ENCODE measurements at places on chromosomes 1 and 21. TPM values are rescaled to one million over a fixed set of nuclear protein-coding genes. Genes with fewer than 3 reads are reported as not detected.
A peak's percentile ranks its signal among the peaks of the same experiment; 100 is the strongest.

GRCh38 chr1:108657356-108658080, 3.4 kb downstream of the HENMT1 start:
- peaks cover 36% of the 10 kb centered on the region for H3K4me1 ChIP-seq
- no peaks in the 10 kb centered on the region for H3K27me3 ChIP-seq
- peaks cover 46% of the 10 kb centered on the region for H3K36me3 ChIP-seq

- no peak overlapping the region for H3K4me3 ChIP-seq
- H3K36me3 ChIP-seq: no peaks in the 10 kb centered on the region
- no peak for DNase-seq
- H3K4me1 ChIP-seq: no peaks in the 10 kb centered on the region
- H3K27me3 ChIP-seq: no peaks in the 10 kb centered on the region
These were observed 988.8 kb upstream of the TMPRSS15 start for GRCh38 chr21:19392390-19392789.

DNA sequence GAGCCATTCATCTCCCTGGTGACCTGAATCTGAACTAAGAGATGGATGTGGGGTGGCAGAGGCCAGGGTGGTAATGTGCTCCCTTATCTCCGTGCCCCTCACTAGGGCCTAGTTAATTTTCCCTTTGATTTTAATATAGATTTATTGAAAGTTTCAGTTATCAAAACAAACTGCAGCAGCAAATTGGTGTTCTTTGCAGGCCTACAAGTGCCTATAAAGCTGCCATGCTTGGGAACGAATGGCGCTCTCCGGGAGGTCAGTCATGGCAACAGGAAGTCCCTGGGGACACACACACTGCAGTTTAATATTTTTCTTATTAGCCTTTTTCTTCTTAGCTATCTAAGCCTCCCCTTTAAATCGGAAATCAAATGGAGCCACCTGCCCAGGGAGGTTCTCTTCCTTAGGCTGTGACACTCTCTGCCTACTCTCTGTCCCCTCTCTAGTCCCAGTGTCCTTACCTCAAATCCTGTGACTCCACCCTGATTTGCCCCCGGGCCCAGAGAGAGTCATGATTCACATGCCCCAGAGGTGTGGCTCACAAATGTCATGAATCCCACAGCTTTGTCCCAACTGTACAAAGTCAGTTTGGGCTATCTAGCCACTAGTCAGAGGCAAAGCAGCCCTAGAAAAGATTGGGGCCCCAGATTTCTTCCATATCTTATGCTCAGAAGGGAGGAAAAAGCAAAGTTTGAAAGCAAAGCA, 4.3 kb upstream of the ERI3 start:
- H3K4me3 ChIP-seq: no peak overlapping the region
- peaks cover 2% of the 10 kb centered on the region for H3K27me3 ChIP-seq
- peaks cover 3% of the 10 kb centered on the region for H3K36me3 ChIP-seq
- DNase-seq: no peak
- H3K27ac ChIP-seq: no peak overlapping the region
- peaks cover 8% of the 10 kb centered on the region for H3K4me1 ChIP-seq

DNA sequence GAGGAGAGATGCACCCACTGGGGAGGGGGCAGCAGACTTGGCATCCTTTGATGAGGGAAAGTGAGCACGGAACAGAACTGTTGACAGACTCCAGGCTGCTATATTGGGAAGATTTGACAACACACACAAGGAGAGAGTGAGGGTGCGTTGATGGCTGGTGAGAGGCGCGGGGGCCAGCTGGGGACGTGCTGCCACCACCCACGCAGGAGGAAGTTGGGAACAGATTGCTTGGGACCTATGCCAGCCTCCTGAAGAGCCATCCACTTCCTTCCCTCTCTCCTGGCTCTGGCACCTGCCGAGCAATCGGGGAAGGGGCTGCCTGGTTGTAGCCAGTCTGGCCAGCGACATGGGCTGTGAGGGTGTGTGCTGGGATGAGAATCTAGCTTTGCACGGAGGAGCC, 223.7 kb upstream of the CSF3R start:
- no peak overlapping the region for H3K4me3 ChIP-seq
- H3K27ac ChIP-seq: no peak overlapping the region
- H3K36me3 ChIP-seq: no peaks in the 10 kb centered on the region
- DNase-seq: no peak
- H3K4me1 ChIP-seq: no peaks in the 10 kb centered on the region
- H3K27me3 ChIP-seq: peaks cover 17% of the 10 kb centered on the region

DNA sequence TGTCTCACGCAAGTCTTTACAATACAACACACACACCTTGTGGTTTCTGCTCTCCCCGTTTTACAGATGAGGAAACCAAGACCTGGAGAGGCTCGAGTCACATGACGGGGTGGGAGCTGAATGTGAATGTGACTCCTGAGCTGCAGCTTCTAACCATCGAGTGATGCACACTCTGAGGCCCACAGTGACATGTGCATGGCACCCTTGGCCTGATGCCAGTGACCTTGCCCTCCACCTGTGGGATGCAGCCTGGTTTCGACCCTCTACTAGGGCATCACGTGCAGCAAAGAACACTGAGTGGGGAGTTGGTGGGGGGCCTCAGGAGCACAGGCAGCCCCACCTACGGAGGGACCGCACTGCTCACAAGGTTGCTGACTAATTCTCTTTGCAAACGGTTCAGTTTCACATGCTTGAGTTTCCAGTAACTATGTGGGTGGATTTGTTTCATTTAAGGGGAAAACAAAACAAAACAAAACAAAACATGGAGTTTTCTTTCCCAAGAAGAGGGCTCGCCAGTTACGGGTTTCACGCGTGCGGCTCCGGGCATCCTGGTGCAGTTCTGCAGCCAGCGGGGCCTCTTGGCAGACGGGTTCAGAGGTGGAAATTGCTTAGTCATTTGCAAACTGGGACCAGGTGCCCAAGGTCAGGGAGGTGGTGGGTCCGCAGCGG, 22.9 kb downstream of the SPSB1 start:
- H3K27me3 ChIP-seq: no peaks in the 10 kb centered on the region
- no peak for DNase-seq
- no peaks in the 10 kb centered on the region for H3K36me3 ChIP-seq
- H3K4me1 ChIP-seq: peaks cover 14% of the 10 kb centered on the region
- H3K27ac ChIP-seq: no peak overlapping the region

- H3K27ac ChIP-seq: no peak overlapping the region
- H3K36me3 ChIP-seq: no peaks in the 10 kb centered on the region
- H3K4me3 ChIP-seq: no peak overlapping the region
- no peaks in the 10 kb centered on the region for H3K4me1 ChIP-seq
- DNase-seq: no peak
These were observed 82.1 kb downstream of the DAB1 start for GRCh38 chr1:57341721-57342120.

GRCh38 chr1:53539711-53540603, 80.8 kb downstream of the DMRTB1 start:
- H3K4me1 ChIP-seq: no peaks in the 10 kb centered on the region
- H3K36me3 ChIP-seq: no peaks in the 10 kb centered on the region
- H3K27me3 ChIP-seq: no peaks in the 10 kb centered on the region
- no peak overlapping the region for H3K4me3 ChIP-seq
- DNase-seq: no peak

DNA sequence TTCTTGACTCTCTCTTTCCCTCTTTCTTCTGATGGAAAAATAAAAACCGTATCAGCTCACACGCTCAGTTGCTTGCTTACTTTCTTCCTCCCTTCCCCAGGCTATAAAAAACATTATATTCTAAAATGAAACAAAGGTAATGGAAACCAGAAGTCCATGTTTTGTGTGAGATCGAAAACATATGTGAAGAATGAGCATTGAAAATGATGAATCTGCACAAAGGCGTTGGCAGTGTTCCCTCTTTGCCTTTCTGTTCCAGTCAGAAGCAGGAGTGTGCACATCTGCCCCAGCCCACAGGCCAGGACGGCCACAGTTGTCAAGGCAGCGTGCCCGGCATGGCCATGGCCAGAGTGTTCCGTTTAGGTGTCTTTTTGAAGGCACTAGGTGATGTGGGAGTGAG, 185.3 kb upstream of the USP24 start:
- peaks cover 10% of the 10 kb centered on the region for H3K27me3 ChIP-seq
- no peak overlapping the region for H3K27ac ChIP-seq
- no peak overlapping the region for H3K4me3 ChIP-seq
- H3K36me3 ChIP-seq: no peaks in the 10 kb centered on the region

GRCh38 chr1:116881879-116882520, 27.7 kb upstream of the PTGFRN start:
- H3K36me3 ChIP-seq: no peaks in the 10 kb centered on the region
- peaks cover 7% of the 10 kb centered on the region for H3K4me1 ChIP-seq
- H3K4me3 ChIP-seq: no peak overlapping the region
- H3K27ac ChIP-seq: peak overlapping the region; percentile 7

GRCh38 chr1:117836069-117836468, 93.4 kb downstream of the GDAP2 start:
- no peak overlapping the region for H3K4me3 ChIP-seq
- H3K4me1 ChIP-seq: no peaks in the 10 kb centered on the region
- H3K27ac ChIP-seq: no peak overlapping the region
- H3K36me3 ChIP-seq: peaks cover 1% of the 10 kb centered on the region

GRCh38 chr1:32768110-32768850, 48.9 kb downstream of the YARS1 start:
- H3K36me3 ChIP-seq: peaks cover 2% of the 10 kb centered on the region
- H3K4me3 ChIP-seq: no peak overlapping the region
- no peak overlapping the region for H3K27ac ChIP-seq
- H3K27me3 ChIP-seq: no peaks in the 10 kb centered on the region

DNA sequence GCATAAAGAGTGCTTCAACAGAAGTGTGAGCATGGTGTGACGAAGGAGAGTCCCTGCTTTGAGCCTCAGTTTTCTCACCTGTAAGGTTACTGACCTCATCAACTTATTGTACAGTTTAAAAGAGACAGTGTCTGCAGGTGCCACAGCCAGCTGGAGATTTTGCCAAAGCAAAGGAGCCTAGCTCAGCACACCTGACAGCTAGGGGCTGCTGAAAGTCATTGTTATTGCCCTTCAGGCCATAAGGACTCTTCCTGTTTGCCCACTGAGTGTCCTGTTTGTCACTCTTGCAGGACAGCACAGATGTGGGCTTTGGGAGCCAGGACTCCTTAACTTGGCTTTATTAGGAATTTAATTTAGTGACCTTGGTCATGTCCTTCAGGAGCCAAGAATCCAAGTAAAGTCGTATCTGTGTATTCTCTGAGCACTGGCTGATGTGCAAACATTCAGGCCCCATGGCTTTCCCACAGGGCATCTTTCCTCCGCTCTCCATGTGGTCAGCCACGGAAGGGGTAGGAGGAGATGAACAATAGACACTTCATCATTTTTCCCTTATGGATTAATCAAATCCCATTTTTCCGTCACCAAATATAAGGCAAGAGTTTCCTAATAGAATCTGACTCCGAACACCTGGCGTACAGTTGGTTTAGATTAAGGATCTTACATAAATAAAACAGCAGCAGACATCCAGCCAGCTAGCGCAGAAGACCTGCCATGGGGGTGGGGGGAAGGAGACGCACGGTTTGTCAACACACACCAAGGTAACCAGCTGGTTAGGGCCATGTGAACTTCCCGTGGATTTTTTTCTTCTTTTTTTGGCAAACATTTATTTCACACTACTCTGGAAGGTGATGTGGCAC, 43.1 kb upstream of the KANK4 start:
- no peaks in the 10 kb centered on the region for H3K36me3 ChIP-seq
- H3K27me3 ChIP-seq: no peaks in the 10 kb centered on the region
- H3K27ac ChIP-seq: no peak overlapping the region
- no peaks in the 10 kb centered on the region for H3K4me1 ChIP-seq
- DNase-seq: no peak

- H3K36me3 ChIP-seq: peaks cover 2% of the 10 kb centered on the region
- DNase-seq: no peak
- peaks cover 1% of the 10 kb centered on the region for H3K4me1 ChIP-seq
- H3K27me3 ChIP-seq: no peaks in the 10 kb centered on the region
- H3K27ac ChIP-seq: no peak overlapping the region
These were observed 17.7 kb downstream of the TESK2 start for GRCh38 chr1:45473302-45473701.

GRCh38 chr1:99571092-99571734, 74.7 kb upstream of the PALMD start:
- no peaks in the 10 kb centered on the region for H3K4me1 ChIP-seq
- H3K36me3 ChIP-seq: no peaks in the 10 kb centered on the region
- peaks cover 25% of the 10 kb centered on the region for H3K27me3 ChIP-seq
- no peak overlapping the region for H3K4me3 ChIP-seq
- DNase-seq: no peak
- H3K27ac ChIP-seq: no peak overlapping the region

DNA sequence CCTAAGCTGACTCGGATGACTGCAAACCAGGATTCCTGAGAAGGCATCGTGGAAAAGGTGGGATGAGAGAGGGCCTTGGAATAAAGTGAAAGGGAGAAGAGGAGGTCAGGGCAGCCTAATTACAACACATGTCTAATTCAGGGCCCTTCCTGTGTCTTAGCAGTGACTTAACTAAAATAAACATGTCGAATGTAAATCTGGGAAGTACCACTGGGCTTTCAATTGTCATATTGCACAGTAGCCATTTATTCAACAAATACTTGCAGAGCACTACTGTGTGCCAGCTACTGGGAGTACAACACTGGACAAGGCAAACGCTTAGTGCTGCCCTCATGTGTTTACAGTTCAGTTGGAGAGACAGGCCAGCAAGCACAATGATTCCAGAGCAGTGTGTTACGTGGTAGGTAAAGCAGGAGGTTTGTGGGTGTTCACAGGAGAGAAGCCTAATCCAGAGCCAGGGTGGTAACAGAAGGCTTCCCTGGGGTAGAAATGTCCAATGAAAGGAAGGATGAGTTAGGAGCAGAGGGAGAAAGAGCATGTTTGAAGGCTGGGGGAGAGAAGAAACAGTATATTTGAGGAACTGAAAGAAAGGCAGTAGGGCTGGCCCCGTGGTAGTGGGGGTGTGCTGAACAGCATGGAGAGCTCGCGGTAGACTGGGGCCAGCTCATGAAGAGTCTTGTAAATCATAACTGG, 38.0 kb upstream of the RASAL2 start:
- peaks cover 2% of the 10 kb centered on the region for H3K27me3 ChIP-seq
- H3K27ac ChIP-seq: no peak overlapping the region
- H3K36me3 ChIP-seq: no peaks in the 10 kb centered on the region
- no peak overlapping the region for H3K4me3 ChIP-seq
- no peaks in the 10 kb centered on the region for H3K4me1 ChIP-seq
- no peak for DNase-seq

DNA sequence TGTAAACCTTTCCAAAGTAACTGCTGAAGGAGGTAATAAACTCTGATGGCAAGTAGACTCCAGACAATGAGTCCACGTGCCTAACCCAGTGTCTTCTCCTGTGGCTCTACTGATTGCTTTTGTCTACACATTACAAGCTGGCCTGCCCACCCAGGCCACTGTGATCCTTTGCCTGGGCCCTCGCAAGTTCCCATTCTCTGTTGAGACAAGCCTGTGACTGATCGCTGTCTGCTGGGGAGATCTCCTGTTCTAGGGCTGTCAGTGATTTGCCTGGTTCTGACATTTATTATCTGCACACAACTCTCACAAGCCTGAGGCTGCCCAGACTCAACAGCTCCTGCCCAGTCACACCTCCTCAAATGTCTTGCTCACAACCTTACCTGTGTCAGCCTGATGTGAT, 81.4 kb downstream of the CYYR1 start:
- H3K36me3 ChIP-seq: no peaks in the 10 kb centered on the region
- H3K4me1 ChIP-seq: no peaks in the 10 kb centered on the region
- no peak overlapping the region for H3K4me3 ChIP-seq
- no peak overlapping the region for H3K27ac ChIP-seq
- H3K27me3 ChIP-seq: no peaks in the 10 kb centered on the region

HSD3B2 gene
- not detected for total RNA-seq

OBSCN gene
- total RNA-seq: 44.3 TPM

AURKAIP1 gene
- 97.1 TPM for total RNA-seq

C8B gene
- total RNA-seq: not detected

ZSWIM5 gene
- 1.7 TPM for total RNA-seq

CFHR3 gene
- not detected for total RNA-seq

All from activated naive CD8-positive, alpha-beta T cell treated with anti-CD3 and anti-CD28 coated beads, Interleukin-2, amount 10 ng/mL, durations not matched to agents 7 days and 5 days (primary cell).